Activated T-helper 1 cell treated with anti-CD3 and anti-CD28 coated beads, Interleukin-12 subunit alpha, Interleukin-12 subunit beta, Interleukin-2, Interleukin-4 antibody, amounts not matched to agents 30 ng/mL and 10 ng/mL and 1 ng/mL, durations not matched to agents 14 hours and 24 hours and 36 hours (primary cell): ENCODE measurements at places on chromosomes 11 and 22. TPM values are rescaled to one million over a fixed set of nuclear protein-coding genes. Genes with fewer than 3 reads are reported as not detected.

- no peaks in the 10 kb centered on the region for H3K36me3 ChIP-seq
- peaks cover 26% of the 10 kb centered on the region for H3K27me3 ChIP-seq
- no peak overlapping the region for H3K27ac ChIP-seq
- DNase-seq, result no peak
Measured at GRCh38 chr22:20388200-20388599, 5.8 kb upstream of the ZNF74 start.

GRCh38 chr11:20963596-20963995 is 294.2 kb downstream of the NELL1 start:
- DNase-seq, result no peak
- H3K27me3 ChIP-seq, result no peaks in the 10 kb centered on the region
- no peak overlapping the region for H3K27ac ChIP-seq
- H3K4me1 ChIP-seq, result no peaks in the 10 kb centered on the region
- no peaks in the 10 kb centered on the region for H3K36me3 ChIP-seq
- H3K4me3 ChIP-seq, result no peak overlapping the region

GRCh38 chr22:41380993-41381328 is 781 bp upstream of the TEF start:
- no peaks in the 10 kb centered on the region for H3K27me3 ChIP-seq
- no peaks in the 10 kb centered on the region for H3K36me3 ChIP-seq
- H3K4me1 ChIP-seq, result peaks cover 6% of the 10 kb centered on the region
- peak overlapping the region; percentile 85 for H3K4me3 ChIP-seq

DNA sequence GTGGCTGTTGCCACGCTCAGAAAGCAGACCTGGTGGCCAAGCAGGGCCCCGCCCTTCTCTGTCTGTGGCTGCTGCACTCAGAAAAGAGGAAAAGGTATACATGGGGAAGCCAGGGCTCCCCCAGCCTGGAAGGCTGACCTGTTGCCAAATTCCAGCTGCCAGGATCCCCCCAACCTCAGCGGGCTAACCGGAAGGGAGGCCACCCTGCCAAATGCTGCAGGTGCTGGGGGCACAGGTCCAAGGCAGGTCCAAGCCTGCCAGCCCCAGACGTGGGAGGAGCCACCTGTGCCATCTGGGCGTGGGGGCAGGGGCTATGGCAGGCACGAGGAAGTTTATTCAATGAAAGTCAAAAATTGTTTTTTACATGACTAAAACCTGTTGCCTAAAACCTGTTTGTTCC is 2.6 kb downstream of the NPTXR start:
- peaks cover 38% of the 10 kb centered on the region for H3K27me3 ChIP-seq
- no peak overlapping the region for H3K27ac ChIP-seq
- DNase-seq, result no peak
- no peak overlapping the region for H3K4me3 ChIP-seq
- H3K4me1 ChIP-seq, result peaks cover 6% of the 10 kb centered on the region

GRCh38 chr22:33063611-33064010 is 5.4 kb upstream of the SYN3 start:
- H3K27ac ChIP-seq, result no peak overlapping the region
- H3K36me3 ChIP-seq, result no peaks in the 10 kb centered on the region
- H3K4me3 ChIP-seq, result no peak overlapping the region
- no peak for DNase-seq
- H3K4me1 ChIP-seq, result no peaks in the 10 kb centered on the region

DNA sequence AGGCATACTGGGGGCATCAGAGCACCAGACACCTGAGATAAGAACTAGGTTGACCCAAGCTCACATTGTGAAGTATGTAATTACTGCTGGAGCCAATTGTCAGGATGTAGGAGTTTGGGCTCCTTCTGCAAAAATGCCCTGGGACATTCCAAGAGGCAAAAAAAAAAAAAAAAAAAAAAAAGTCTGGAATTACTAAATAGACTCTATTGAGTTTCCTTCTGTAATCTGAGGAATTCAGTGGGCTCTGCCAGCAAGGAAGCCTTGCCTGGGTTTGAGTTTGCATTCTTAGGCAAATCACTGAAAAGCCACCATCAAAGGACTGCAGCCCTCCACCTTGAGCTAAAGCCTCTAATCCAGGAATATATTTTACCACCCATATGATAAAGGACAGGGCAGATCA is 8.0 kb upstream of the CAVIN3 start:
- peaks cover 15% of the 10 kb centered on the region for H3K27me3 ChIP-seq
- no peak overlapping the region for H3K27ac ChIP-seq
- no peaks in the 10 kb centered on the region for H3K36me3 ChIP-seq
- H3K4me3 ChIP-seq, result no peak overlapping the region
- H3K4me1 ChIP-seq, result no peaks in the 10 kb centered on the region

Gene NXPE4
- total RNA-seq, result not detected in 2 replicates
